ENCODE measurements at places on chromosomes 5 and 9.

- DNase-seq = peak; percentile 89
Observed at GRCh38 chr5:111748304-111748763, 8.7 kb downstream of the NREP start.

GRCh38 chr5:152089644-152090043, 165.0 kb upstream of the GLRA1 start:
- DNase-seq = no peak

GRCh38 chr5:28313321-28313951, 1275.0 kb upstream of the CDH9 start:
- DNase-seq = peak; percentile 74

- peak; percentile 28 for DNase-seq
Observed at GRCh38 chr5:74311961-74312360, 328.6 kb downstream of the ENC1 start.

DNA sequence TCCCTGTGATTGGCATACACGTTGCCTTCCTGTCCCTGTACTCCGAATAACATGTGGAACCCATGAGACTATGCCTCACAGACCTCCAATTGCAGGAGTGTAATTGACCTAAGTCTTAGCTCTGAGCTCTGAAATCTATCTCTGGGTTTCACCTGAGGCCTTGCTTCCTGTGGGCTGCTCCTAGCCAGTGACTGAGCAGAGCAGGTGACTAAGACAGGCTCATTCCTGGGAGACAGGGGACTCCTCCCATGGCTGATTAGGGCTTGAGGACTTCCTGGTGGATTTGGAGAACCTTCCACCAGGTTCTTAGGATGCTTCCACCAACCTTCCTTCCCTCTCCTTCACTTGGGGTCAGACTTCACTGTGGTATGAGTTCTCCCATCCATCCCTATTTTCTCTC, 22.3 kb upstream of the MIER3 start:
- no peak for DNase-seq

DNA sequence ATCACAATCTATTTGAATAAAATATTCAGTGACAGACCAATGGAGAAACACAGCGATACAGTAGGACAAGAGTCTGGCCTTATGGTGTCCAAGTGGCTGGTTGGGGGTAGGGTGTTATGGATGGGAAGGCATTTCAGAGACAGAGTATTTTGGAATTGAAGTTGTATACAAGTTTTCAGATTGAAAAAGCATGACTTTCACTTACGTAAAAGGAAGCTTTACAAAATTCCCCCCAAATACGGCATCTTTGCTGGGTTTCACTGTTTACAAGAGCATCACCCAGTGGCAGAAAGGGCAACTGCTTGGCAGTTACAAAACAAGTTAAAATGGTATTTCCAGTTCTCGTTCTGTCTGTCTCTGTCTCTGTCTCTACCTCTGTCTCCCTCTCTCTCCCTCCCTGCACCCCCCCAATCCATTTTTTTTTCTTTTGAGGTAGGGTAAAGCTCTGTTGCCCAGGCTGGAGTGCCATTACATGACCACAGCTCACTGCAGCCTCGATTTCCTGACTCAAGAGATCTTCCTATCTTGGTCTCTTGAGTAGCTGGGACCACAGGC, 86.2 kb downstream of the PTPN3 start:
- peak; percentile 38 for DNase-seq

GRCh38 chr5:156154757-156155156, 172.2 kb upstream of the SGCD start:
- peak; percentile 14 for DNase-seq

GRCh38 chr5:38556599-38557307, at the start of gene LIFR:
Gene LIFR (minus strand): TSS chr5:38556646. CDS start chr5:38530647, 25,999 bp downstream.
- peak; percentile 86 for DNase-seq

GRCh38 chr9:29659014-29659413, 2085.7 kb upstream of the C9orf72 start:
- no peak for DNase-seq

DNA sequence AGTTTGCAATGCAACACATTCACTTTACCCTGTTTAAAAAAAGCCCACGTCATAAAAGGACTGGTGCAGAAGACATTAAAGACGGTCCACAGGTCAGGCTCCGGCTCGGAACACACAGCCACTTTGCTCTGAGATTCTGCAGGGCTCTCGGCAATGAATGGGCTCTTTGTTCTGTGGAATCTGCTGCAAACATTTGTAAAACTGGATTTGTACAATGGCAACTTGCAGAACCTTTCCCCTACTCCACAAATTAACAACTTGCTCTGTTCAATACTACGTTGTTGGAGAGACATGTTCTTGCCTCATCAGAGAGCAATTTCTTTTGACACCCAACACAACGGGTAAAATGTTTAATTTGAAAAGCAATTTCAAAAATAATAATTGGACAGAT, 13.0 kb upstream of the NR5A1 start:
- DNase-seq = no peak

- DNase-seq = peak; percentile 83
Observed at GRCh38 chr5:38420691-38421390, 135.6 kb downstream of the LIFR start.

GRCh38 chr5:177189416-177189815, 55.8 kb downstream of the NSD1 start:
- peak; percentile 25 for DNase-seq

- DNase-seq = no peak
Observed at GRCh38 chr5:72509401-72509800, 2.2 kb upstream of the ZNF366 start.

DNA sequence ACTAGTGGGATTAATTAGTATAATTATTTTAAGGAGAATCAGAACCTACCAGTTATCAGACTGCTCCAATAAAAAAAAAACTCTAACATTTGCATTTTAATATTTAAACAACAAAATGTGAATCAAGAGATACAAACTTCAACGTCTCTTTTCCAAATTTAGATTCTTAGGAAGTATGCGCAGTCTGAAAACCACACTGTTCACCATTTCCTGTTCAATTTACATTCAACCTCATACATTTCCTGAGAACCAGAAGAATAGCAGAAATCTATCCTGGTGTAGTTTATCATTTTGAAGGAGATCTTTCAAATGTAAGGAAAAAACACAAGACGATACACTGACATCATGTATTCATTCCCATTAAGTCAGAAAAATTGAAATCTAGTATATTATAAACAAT, 869.2 kb downstream of the EFNA5 start:
- no peak for DNase-seq

- DNase-seq = no peak
Observed at GRCh38 chr5:178555771-178556211, 34.4 kb downstream of the COL23A1 start.

GRCh38 chr9:74711341-74711740, 176.4 kb downstream of the TRPM6 start:
- no peak for DNase-seq

- DNase-seq = no peak
Observed at GRCh38 chr5:102834438-102834964, 79.4 kb downstream of the PAM start.

DNA sequence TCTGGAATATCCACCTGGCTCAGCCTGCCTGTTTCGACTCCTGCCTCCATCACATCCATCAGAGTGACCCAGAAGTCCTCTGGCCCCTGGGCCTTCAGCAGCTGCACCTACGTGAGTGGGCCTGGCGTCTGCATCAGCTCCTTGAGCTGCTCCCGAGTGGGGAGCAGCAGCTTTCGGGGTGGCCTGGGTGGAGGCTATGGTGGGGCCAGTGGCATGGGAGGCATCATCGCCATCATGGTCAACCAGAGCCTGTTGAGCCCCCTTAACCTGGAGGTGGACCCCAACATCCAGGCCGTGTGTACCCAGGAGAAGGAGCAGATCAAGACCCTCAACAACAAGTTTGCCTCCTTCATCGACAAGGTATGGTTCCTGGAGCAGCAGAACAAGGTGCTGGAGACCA, 83.0 kb downstream of the SEC61B start:
- DNase-seq = no peak

- DNase-seq = no peak
Observed at GRCh38 chr9:81589392-81589791, 100.0 kb downstream of the TLE1 start.

DNA sequence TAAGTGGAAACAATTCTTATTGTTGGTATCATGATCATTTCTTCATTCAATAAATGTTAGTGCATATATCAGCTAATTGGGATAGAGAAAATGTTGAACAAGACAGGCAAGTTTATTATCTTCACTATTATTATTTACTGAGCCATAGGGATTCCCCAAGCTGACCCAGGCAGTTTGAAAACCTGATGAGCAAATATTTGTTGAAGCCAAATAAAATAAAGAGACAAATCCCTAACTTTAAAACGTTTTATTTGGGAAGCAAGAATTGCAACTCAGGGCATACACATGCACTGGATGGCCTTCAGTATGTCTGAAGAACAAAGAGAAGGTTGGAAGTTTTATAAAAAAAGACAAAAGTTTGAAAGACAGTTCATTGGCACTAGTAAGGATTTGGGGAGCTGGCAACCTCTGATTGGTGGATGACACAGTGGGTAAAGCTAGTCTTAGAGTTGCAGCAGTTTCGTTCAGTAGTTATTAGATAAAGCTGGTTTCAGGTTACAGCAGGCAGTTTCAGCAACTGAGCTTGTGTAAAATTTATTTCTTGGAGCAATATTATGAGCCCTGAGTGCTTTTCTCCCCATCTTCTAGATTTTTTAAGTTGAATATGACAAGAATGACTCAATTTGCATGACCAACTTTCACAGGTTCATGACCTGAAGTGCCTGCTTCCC, 44.7 kb upstream of the PRLR start:
- DNase-seq = no peak

DNA sequence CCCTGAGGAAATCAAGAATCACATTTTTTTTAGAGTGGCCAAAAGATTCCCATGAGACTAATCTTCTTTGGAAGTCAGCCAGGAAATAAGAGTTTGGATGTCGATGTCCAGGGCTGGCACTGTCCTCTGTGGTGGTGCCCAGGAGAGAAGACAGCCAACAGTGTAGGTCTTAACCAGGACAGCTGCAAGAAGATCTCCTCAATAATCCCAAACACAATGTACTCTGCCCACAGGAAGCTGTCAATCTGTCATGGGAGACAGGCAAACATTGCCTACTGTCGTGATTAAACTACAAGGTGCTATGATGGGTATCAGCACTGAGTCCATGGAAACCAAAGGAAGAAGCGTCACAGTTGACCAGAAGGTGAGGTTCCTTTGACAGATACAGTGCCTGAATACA, 174.1 kb downstream of the PIK3R1 start:
- no peak for DNase-seq

- DNase-seq = no peak
Observed at GRCh38 chr5:138054847-138055558, 22.1 kb upstream of the FAM13B start.

GRCh38 chr9:95771556-95772246, 103.8 kb upstream of the ERCC6L2 start:
- peak; percentile 65 for DNase-seq

DNA sequence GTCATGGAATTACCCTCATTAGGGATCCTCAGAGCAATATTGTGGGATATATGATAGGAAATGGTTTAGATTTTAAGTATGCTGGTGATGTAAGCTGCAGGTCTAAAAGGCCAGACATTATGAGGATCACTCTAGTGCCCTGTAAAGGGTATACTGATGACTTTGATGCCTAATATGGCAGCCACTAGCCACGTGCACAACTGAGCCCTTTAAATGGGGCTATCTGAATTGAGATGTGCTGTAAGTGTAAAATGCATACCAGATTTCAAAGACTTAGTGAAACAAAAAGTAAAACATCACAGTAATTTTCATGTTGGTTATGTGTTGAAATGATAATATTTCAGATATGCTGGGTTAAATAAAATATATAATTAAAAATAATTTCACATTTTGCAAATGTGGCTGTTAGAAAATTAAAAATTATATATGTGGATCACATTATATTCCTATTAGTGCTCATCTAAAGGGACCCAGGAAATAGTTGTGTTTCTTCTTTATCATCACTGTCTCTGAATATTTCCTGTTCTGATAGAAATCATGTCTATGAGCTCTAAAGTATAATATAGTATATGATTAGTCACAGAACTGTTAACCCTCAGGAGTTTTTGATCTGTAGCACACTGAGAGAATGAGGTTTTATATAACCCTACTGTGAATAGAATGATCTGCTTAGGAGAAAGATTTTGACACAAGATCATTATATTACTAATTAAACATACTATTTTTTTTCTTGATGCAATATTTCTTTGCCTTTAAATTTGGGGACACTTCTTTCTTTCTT, 50.1 kb downstream of the OSTF1 start:
- DNase-seq = no peak

GRCh38 chr9:99352826-99353225, 130.7 kb downstream of the SEC61B start:
- peak; percentile 67 for DNase-seq

- no peak for DNase-seq
Observed at GRCh38 chr5:71939452-71940230, 167.6 kb upstream of the MAP1B start.

DNA sequence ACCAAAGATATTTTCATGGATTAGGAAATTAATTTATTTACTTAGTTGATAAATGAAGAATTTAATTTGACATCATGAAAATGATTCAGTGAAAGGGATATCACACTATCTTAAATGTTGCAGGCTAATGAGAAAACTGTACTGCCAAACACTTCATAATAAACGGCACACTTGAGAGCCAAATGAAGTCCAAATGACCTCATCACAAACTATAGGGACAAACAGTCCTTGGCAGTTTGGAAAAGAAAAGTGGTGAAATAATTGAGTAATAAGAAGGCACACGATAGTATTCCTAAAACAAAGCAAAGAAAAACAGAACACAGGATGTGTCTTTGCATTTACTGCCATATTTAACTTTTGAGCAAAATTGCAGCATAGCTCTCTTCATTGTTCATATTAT, 116.9 kb upstream of the TLR4 start:
- DNase-seq = no peak

DNA sequence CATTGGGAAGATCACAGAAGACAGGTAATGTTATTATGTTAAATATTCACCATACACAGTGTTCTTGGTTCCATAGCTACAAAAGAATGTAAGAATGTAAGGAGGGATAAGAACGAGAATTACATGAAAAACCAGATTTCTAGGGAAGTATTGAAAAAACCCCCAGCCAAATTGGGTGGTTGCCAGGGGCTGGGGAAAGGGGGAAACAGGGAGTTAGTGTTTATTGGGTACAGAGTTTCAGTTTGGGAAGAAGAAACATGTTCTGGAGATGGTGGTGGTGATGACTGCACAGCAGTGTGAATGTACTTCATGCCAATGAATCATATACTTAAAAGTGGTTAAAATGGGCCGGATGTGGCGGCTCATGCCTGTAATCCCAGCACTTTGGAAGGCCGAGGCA, 40.3 kb downstream of the GLRX start:
- DNase-seq = no peak

DNA sequence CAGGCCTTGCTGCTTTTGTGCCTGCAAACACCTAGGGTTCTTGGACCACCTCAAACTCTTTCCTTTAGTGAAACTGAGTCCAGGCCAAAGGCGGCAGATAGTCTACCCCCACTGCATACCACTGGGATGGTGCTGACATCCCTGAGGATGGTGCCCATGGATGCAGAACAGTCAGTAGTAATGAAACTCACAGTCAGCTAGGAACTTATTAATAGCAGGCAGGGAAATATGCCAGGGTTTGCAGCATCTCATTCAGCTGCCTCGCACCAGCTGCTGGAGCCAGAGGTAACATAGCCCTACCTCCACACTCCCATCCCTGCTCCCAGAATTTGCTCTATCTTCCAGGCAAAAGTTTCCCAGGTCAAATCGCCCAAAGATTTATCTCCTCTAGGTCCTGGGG, 189.1 kb downstream of the SREK1 start:
- DNase-seq = no peak
